Occipital lobe (tissue), 3 donors: ENCODE measurements at places on chromosomes 1 and 21.

DNA sequence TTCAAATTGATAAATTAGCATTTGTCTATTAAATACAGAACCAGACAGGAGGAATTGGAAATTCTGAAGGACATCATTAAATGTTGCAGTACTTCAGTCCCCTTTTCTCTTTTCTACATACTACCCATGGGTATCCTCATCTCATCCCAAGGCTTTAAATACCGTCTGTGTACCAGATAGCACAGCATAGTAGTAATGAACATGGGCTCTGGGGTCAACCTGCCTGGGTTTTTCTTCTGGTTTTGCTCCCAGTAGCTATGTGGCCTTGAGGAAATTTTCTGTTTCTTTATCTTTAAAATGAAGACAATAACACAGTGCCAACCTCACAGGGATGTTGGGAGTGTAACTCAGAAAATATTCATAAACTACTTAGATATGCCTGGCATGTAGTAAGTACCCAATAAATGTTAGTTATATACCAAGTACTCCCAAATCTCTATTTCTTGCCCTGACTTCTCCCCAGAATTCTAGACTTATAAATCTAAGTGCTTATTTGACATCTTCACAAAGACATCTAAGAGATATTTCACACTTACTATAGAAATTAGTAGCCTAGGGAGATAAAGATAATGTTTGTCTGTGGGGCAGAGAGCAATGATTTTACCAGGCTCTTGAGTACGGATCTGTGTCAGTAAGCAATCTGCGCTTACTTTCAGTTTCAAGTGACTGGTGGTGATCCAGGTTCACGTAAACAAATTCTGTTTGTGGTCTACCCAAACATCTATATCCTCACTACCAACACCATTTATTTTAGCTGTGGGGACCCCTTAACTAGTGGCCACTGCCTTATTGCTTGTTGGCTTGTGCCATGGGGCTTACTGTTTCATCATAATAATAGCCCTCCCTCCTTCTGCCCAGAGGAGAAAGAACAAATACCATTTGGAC is 37.3 kb downstream of the VANGL2 start:
- DNase-seq = no peak

DNA sequence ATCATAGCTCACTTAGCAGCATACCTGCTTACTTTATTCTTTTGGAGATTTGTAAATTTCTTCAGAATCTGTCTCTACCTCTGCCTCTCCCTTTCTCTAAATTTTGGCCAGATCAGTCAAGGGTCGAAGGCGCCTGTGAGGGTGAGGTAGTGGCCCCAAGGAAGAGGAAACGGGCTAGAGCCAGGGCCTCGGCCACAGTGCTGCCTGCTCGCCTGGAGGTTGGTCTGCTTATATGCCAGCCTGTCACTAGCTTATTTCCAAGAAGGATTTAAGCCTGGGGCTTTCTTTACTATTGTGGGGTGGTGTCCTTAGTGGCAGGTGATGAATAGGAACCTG is 19.6 kb downstream of the PEX14 start:
- no peak for DNase-seq

- no peak for DNase-seq
Measured at GRCh38 chr1:229230140-229230892, 40.6 kb upstream of the RAB4A start.

GRCh38 chr1:118223426-118223825 is 38.4 kb upstream of the SPAG17 start:
- no peak for DNase-seq

DNA sequence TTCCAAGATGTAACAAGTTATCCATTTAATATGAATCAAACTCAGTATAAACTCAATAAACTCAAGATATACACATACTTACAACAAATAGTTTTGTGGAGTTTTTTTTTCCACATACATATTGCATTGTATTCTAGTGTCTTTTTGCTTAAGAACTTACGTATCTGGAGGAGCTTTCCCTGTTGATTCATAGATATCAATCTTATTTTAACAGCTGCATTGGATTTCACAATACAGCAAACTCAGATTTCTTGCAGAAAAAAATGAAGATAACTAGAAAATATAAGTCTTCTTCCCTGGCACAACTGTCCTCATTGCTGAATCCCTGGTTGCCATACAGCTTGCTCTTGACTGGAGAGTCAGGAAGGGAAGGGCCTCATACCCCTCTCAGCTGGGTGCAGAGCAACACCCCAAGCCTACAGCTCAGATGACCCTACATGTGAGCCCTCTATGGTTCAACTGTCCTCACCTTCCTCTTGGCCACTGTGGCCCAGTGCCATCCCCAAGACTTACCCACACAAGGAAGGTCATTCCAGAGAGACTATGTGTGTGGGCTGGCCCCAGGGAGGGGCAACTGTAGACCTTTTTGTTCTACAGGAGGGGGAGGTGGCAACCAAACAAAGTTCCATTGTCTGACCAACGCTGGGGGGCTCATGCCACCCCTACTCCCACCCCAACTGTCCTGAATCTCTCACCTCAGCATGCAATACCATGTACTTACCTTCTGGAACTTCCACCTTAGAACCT is 1.7 kb downstream of the MPZ start:
- no peak for DNase-seq

- DNase-seq = no peak
Measured at GRCh38 chr1:156464825-156465452, 35.6 kb downstream of the MEF2D start.

DNA sequence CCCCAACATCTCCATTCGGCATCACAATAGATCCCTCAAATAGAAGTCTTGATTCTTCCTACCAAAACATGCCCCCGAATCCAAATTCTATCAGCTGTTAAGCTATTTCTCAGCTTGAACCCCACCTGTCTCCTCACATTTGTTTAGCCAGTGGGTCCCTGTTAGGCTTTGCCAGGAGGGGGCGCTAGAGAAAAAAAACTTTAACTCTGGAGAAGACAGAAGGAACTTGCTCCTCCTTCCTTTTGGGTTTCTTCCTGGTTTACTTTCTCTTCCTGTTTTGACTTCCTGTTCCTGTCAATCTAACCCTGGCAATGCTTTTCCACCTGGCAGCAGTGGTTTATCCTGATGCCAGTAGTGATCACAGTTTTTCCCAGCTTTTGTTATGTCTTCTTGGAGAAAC is 95.6 kb upstream of the KCNK1 start:
- no peak for DNase-seq

DNA sequence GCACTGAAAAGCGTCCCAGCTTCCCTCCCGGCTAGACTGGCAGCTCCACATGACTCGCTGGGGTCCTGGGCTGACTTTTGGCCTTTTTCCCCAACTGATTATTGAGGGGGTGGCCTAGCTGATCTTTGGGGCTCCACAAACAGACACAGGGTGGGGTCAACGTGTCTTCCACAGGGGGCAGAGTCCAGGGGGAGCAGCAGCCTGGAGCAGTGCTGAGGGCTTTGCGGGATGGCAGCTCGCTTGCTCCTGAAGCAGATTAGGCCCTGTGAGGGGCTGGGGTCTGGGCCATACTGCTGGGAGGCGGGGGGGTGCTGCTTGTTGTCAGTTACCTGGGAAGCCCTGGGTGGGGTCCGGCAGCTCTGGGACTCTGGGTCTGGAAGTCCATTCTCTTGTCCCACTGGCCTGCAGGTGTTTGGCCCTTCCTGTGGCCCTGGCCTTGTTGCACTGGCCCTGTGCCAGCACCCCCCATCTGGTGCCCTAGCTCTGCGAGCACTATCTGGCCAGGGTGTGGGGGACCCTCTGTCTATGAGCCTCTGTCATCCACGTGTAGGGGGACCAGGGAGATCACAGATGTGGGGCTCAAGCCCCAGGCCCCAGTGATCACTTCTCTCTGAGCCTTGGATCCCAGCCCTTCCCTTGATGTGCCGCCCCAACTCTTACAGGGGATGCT is 12.3 kb upstream of the HES5 start:
- DNase-seq = no peak

GRCh38 chr1:29548091-29548490 is 311.8 kb downstream of the PTPRU start:
- DNase-seq = no peak

DNA sequence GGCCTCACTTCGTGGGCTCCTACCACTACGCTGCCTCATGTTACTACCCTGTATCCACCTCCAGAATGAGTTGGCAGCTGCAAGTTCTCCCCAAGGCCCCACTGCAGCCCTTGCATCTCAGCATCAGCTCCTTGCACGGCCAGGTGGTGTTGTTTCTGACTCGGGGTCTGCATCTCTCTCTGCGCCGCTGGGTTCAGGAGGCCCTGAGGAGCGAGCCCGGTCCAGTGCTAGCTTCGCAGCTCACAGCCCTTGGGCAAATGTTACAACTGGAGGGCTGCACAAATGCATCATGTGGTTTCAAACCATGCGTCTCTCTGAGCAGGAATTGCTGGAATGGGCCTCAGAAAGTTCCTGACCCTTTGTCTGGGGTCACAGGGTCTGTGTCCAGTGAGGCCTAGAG is 3.2 kb upstream of the CLDN14 start:
- no peak for DNase-seq

DNA sequence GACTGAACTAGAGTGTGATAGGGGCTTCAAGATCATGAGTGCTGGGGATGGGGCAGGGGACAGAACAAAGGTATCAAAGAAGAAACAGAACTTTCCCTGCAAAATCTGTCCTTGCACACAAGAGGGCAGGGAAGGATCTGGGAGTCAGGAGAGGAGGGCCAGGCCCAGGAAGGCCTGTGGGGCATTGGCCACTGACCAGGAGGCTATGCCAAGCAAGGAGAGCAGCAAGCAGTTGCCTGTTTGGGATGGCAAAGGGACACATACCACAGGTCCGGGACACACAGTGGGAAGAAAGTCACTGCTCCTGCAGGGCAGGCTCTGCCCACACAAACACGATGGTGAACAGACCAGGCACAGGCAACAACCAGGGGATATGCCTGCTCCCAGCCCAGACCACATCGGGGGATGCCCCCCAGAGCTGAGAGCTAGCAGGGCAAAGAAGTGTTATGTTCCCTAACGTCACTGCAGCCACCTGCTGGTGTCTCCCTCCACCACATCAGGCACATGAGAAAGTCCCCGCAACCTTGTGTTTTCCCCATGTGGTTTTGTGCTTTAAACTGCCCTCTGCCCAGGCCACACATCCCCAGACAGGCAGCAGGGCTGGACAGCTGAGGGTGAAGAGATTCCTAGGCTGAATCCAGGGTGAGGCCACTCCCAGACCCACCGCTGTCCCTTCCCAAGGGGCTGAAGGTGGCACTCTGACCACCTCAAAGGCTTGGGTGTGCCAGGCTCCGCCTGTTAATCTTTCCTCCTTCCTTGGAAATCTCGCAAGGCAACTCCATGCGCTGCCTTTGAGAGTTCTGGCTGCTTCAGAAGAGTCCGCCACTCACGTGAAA is 53.6 kb downstream of the KIF21B start:
- DNase-seq = no peak

DNA sequence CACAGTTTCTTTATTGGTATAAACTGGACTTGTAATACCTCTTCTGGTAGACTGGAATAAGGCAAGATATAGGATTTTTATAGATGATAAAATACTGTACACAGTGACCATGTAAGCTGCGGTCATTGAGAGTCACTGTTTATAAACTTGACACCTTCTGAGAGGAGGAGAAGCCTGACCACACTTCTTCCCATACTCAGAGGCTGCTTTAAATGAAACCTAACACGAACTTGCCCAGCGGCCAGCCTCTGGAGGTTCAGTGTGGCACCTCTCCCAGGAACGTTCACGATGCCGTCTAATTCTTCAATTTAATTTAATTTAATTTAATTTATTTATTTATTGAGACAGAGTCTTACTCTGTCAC is 22.5 kb downstream of the MTARC1 start:
- no peak for DNase-seq

DNA sequence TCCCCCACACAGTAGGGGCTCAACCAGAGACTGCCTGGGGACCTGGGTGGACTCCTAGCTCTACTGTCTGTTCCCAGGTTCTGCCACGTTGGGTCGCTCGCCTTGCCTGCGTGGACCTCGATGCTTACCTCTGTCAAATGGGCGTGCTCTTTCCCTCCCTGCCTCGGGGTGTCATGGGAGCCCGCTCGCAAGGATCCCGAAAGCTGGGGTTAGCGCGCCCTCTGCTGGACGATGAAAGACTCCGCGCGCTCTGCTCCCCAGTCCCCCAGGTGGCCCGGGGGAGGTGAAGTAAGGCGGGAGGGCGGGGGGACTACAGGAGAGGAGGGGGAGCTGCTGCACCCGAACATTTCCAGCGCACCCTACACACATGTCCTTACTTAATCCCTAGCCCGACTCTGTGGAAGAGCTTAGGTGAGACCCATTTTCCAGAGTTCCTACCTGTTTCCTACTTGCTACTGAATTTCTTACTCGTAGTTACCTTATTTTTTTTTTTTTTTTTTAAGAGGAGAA is 2.3 kb upstream of the BSND start:
- DNase-seq = peak; percentile 6

DNA sequence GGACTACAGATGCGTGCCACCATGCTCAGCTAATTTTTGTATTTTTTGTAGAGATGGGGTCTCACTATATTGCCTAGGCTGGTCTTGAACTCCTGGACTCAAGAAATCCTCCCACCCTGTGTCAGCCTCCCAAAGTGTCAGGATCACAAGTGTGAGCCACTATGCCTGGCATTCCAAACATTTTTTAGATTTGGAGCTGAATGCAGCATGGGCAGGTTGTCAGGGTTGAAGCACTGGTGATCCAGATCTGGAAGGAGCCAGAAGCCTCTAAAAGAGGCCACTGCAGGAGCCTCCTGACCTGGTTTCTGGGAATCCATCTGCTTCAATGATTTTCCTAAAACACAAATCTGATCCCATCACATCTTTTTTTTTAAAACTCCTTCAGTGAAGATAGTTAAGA is 1.8 kb upstream of the CTPS1 start:
- DNase-seq = no peak

DNA sequence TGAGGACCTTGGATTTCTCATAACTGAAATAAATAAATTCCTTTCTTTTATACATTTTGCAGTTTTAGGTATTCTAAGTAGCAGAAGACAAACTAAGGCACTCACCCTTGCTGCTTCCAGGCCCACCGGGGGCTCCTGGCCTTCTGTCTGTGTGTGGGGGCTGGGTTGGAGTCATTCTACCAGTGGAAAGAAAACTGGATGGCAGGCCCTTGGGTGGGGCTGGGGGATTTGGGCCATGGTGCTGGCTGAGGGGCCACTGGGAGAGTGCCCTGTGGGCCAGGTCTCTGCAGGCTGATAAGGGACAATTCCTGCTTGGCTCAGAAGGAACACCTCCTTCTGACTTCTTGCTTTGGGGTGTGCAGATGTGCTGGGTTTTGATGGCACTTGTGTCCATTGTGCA is 54.0 kb upstream of the CSF3R start:
- no peak for DNase-seq

DNA sequence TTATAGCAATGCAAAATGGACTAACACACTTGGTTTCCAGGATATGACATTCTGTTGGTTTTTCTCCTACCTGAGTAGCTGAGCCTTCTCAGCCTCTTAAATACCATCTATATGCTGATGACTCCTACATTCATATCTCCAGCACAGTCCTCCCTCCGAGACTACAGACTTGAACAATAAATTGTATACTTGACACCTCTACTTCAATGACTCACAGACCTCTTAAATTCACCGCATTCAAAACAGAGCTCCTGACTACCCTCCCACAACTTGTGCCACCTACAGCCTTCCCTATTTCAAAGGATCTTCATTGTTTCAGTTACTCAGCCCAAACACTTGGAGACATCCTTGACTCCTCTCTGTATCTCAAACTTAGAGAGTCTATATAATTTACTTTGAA is 66.8 kb upstream of the ASB17 start:
- DNase-seq = no peak
